Aorta (tissue), 5 donors: ENCODE measurements at places on chromosomes 6 and 20. TPM values are rescaled to one million over a fixed set of nuclear protein-coding genes. Genes with fewer than 3 reads are reported as not detected.

The RBPJL gene
- not detected for total RNA-seq

The GPX5 gene
- not detected for total RNA-seq

The RRAGD gene
- 16.2 TPM for total RNA-seq

The SERPINB1 gene
- 46.6 TPM for total RNA-seq

The OLIG3 gene
- total RNA-seq, result not detected

The CAPN11 gene
- 0.81 TPM for total RNA-seq

The IL17F gene
- not detected for total RNA-seq

The ADGRB3 gene
- 6.1 TPM for total RNA-seq

The NNAT gene
- 2.6 TPM for total RNA-seq

The RBM24 gene
- 2.5 TPM for total RNA-seq

The TFAP2A gene
- total RNA-seq, result 0.63 TPM

The SLC9A8 gene
- 14.6 TPM for total RNA-seq

The HTR1E gene
- not detected for total RNA-seq

The TBPL1 gene
- 21.3 TPM for total RNA-seq

The PNISR gene
- total RNA-seq, result 192 TPM

The GATA5 gene
- total RNA-seq, result 1.6 TPM

The TRAPPC3L gene
- 0.55 TPM for total RNA-seq

The LKAAEAR1 gene
- total RNA-seq, result not detected

The HLA-DPA1 gene
- total RNA-seq, result 203 TPM

The BHLHE23 gene
- total RNA-seq, result not detected

The GCNT2 gene
- 14.6 TPM for total RNA-seq

The AGPAT4 gene
- 17.9 TPM for total RNA-seq

The GRM4 gene
- total RNA-seq, result not detected

The FAM184A gene
- total RNA-seq, result 4.8 TPM

The FANCE gene
- 4.7 TPM for total RNA-seq

The CRISP2 gene
- total RNA-seq, result not detected

The SIM1 gene
- total RNA-seq, result not detected

The SLC35F1 gene
- total RNA-seq, result 1.6 TPM

The NFYA gene
- total RNA-seq, result 13.3 TPM

The TRIM38 gene
- 24.8 TPM for total RNA-seq

The PPIL6 gene
- 1.5 TPM for total RNA-seq

The APOM gene
- 0.96 TPM for total RNA-seq

The FAM162B gene
- 3.2 TPM for total RNA-seq

The LAMP5 gene
- 0.18 TPM for total RNA-seq
